ENCODE measurements at places on chromosomes 2 and 18.

DNA sequence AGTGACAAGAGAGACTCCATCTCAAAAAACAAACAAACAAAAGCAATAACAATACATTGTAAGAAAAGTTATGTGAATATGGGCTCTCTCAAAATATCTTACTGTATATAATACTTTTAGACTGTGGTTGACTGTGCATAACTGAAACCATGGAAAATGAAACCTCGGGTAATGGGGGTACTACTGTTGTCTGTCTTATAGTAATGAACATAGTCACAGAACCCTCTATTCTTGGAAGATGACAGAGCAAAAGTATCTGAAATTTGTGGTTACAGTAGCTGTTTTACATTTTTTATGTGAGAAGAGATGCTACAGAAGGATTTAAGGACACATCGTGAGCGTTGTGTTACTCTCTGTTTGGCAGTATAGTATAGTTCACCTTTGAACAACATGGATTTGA, 60.5 kb downstream of the MAP4K4 start:
- DNase-seq = no peak

DNA sequence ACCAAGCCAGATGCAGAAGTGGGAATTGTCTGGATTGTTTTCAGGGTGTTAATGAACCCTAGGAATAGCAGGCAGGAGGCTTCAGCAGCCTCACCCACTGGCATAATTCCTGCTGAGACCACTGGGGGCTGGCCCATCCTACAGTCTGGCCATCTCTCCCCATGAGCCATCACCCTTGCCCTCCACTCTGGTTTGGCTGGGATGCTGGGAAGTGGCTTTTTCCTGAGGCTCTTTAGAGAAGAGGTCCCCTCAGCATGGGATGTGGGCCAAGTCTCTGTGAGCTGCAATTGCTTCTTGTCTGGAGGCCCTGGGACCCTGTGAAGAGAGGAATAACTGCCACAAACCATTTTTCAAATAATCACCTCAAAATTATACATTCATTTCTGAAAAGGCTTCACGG, 4.0 kb downstream of the TCF7L1 start:
- DNase-seq = no peak

GRCh38 chr2:67290451-67291290, 106.5 kb upstream of the ETAA1 start:
- DNase-seq = no peak

GRCh38 chr2:203612246-203612645, 77.1 kb upstream of the RAPH1 start:
- DNase-seq = no peak

DNA sequence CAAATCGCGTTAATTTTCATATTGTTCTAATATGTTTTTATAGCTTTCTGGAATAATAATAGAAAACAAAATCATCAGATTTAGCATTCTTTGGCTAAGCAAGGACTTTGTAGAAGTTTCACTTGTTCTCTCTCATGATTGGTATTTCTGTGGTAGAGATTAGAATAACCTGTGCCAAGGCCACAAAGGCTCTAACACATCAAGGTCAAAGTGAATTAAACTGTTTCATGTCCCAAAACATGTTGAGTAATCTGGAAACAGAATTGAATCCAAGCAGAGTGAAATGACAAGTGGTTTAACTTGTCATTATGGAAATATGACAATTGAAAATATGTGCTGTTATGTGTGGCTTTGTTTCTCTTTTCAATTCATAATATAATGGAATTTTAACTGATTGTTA, 617.4 kb downstream of the CCDC85A start:
- no peak for DNase-seq

DNA sequence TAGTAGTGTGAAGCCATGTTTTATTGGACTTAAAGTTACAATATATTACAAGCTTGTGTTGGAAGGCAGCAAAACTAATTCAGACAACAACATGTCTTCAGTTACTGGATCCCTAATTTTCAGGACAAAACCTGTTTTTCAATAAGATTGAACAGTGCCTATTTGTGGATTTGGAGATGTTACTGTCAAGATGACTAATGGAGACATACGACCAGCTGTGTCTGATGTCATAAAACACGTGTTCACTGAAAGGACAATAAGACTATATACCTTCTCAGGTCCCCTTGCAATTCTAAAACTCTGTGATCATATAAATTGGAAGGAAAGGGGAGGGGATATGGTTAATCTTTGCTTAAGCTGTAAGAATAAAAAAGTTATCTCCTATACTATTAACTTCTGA, 21.7 kb downstream of the METTL21A start:
- DNase-seq = no peak

- no peak for DNase-seq
Measured at GRCh38 chr2:107585851-107586250, 240.8 kb upstream of the RGPD4 start.

DNA sequence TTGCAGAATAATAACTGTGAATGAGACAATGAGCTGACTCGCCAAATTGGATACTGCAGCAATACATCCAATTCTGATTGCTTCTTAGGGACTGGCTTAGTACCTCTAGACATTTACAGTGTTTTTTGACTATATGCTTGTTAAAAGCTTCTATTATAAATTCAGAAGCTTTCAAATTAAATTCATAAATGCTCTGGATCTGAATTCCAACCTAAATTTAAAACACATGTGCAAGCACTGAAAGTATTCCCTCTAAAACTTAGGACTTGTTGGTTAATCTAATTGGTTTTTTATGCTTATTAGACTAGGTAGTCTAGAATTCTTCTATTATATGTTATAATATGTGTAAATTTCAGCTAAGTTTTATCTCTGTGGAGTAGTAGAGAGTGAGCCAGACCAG, 306.9 kb downstream of the CPS1 start:
- DNase-seq = no peak

- no peak for DNase-seq
Measured at GRCh38 chr18:25077038-25077943, 274.7 kb downstream of the ZNF521 start.

GRCh38 chr2:46875226-46875899, 40.2 kb downstream of the MCFD2 start:
- DNase-seq = no peak

DNA sequence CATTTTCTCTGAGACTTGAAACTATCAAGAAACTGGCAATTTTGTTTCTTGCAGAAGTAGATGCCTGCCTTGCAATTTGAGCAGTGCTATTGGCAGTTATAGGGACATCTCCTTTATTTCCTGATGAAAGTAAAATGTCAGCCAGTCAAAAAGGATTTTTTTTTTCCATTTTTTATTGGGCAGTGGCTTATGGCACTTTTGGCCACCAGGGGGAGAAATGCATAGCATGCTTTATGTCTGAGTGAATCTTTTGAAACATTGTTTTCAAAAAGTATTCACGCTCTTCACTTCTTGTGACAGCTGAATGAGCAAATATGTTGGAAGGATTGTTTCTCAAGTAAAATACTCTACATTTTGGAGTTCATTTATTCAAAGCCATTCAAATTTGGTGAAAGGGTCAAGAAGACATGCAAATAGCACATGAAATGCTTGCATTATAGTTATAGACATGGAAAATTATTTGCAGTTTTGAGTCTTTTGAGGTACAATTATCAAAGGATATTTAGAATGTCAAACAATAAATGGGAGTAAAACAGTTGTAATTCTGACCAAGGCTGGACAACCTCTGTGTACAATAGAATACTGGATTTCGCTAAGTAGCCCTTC, 491.0 kb downstream of the CDH2 start:
- DNase-seq = no peak

GRCh38 chr18:27057519-27058234, 127.4 kb downstream of the CHST9 start:
- DNase-seq = no peak

DNA sequence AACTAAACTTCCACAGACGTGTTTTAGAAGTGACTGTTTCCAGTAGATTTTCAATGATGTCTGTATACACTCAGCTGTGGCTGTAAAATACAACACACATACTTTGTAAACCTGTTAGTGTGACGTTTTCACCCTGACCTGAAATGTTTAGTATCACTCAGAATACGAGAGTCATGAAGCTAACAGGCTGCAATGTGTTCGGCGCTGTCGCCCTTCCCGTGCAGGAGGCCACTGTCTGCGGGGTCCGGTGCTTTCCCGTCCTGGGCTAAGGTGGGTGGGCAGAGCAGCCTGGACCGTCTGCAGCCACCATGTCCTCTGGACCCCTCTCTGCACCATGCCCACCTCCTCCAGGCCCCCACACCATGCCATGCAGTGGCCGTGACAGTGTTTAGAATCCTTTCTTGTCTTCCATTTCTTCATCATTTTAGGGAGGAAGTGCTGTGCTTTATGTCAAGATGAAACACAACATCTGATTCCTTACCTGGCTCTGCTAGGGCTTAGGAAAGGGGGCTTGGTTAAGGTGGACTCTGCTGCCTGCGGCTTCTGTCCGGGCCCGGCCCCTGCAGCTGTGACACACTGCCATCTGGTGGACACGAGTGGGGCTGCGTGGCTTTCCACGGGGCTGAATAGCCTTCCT, 53.8 kb upstream of the RBM44 start:
- peak; percentile 60 for DNase-seq

- no peak for DNase-seq
Measured at GRCh38 chr2:223797037-223797436, 40.3 kb downstream of the AP1S3 start.

- no peak for DNase-seq
Measured at GRCh38 chr2:74255660-74256213, 57.3 kb downstream of the MTHFD2 start.

DNA sequence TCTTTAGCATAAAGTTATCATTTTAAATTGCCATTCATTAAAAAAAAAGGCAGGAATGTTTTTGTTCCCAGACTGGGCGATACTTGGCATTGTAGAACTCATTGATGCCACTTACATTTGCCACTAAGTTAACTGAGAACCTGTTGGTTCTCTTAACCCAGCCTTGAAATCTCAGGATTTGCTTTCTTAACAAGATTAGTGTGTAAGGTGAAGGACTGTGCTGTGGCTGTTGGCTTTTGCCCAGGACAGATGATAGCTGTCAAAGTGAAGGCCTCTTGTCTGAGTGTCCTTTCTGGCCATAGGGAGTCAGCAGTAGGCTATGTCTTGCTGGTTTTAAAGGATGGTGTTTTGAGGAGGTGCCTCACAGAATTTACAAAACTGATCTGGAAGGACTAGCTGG, 2.6 kb downstream of the DPYSL5 start:
- no peak for DNase-seq
